ENCODE measurements at places on chromosomes 2 and 18.

GRCh38 chr2:231263118-231263831, 64.8 kb downstream of the ARMC9 start:
- no peak for DNase-seq

- DNase-seq, result no peak
Observed at GRCh38 chr2:173607606-173608311, 253.1 kb downstream of the CDCA7 start.

GRCh38 chr2:172819943-172820342, 84.3 kb downstream of the RAPGEF4 start:
- no peak for DNase-seq

GRCh38 chr18:50661013-50661412, 101.1 kb downstream of the MAPK4 start:
- no peak for DNase-seq

- no peak for DNase-seq
Observed at GRCh38 chr2:119794237-119794636, 34.5 kb downstream of the PTPN4 start.

- peak; percentile 4 for DNase-seq
Observed at GRCh38 chr2:40433736-40434135, 18.2 kb downstream of the SLC8A1 start.

DNA sequence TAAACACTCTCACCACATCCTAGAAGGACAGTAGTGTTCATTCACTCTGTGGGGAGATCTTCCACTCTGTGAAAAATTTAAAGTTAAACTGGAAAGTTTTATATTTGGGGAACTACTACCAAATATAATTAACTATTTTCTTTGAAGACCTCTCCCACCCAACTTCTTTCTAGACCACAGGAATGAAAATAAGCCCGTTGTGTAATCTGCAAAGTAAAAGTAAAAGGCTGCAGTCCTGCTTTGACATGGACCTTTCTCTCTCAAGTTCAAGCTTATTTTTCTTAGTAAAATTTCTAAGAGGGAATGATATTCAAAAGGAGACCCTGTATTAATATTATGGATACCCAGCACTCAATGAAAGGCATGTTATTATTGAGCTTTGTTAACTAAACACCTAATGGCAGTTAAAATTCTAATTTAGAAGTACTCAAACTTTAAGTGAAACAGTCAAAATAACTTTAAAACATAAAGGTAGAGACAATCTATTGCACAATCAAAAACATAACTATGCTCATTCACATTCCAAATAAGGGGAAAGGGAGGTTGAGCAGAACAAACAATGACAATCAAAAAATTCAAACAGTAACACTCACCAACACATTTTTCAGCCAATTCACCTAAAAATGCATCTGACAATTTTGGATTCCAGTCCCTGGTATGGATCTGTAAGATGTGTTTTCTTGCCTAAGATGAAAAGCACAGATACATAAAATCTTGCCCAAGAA, 98.5 kb downstream of the ATAD2B start:
- no peak for DNase-seq

GRCh38 chr2:149601141-149601796, 13.7 kb upstream of the MMADHC start:
- DNase-seq, result no peak

- no peak for DNase-seq
Observed at GRCh38 chr2:223180463-223180862, 128.5 kb downstream of the KCNE4 start.

DNA sequence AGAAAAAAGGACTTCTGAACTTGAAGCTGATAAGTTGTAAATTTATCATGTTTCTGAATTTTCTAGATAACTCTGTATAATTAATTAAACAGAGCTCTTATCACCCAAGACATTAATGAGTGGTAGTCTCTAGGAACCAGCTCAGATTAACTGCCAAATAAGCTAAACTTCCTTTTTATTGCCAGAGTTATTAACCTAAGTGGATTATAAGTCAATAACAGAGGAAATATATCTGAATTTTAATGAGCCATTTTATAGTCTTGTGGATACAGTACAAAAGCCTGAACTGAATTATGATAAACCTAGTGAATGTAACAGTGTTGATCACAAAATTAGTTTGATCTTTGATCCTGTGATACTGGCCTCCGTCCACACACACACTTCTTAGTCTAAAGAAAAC, 111.5 kb downstream of the COMMD1 start:
- DNase-seq, result no peak
